ENCODE measurements at places on chromosomes 12 and 14.

- no peak for DNase-seq
These were observed 22.2 kb downstream of the ZNF664 start for GRCh38 chr12:123995023-123995748.

- DNase-seq = no peak
These were observed 28.3 kb downstream of the TTC5 start for GRCh38 chr14:20277409-20277808.

DNA sequence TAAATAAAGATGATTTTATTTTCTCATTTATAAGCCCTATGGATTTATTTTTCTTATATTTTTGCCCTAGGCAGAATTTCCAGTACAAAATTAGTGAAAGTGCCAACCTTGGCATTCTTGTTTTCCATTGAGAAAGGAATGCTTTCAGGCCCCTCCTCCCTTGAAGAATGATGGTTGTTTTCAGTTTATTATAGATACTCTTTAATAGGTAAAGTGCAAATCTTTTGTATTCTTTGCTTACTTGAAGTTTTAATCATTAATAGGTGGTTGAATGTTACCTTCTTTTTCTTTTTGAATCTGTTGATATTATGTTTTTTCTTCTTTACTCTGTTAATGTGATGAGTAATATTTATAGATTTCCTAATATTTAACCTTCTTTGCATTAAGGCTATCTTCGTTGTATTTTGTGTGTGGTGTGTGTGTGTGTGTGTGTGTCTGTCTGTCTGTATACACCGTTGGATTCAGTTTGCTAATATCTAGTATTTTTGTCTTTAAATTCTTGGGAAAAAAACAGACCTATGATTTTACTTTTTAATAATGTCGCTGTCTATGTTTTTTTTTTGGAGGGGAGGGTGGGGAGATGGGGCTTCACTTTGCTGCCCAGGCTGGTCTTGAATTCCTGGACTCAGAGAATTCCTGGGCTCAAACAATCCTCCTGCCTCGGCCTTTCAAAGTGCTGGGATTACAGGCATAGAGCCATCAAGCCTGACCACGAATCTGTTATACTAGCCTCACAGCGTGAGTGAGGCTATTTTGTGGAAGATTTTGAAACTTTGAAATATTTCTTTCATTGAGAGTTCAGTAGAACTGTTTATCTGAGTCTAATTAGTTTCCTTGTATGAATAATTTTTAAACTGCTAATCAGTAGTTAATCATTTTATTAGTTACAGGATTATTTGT, 13.5 kb downstream of the SRGAP1 start:
- DNase-seq = no peak

DNA sequence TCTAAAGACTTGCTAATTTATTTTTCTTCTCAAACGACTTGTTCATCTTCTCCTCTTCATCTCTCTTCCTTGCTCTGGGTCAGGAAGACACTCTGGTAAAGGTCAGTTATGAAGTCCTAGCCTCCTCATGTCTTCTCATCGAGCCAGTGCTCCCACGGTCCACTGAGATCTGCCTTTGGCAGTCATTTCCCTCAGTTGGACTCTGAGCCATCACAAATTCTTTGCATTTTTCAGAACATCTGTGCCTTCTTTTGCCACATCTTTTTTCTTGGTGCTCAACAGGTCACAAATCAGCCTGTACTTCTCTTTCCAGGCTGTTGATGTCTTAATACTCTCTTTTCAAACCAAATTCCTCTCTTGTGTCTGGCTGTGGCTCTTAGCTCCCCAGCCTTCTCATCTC, 49.7 kb downstream of the IGF1 start:
- no peak for DNase-seq

- DNase-seq = no peak
These were observed 7.5 kb downstream of the MMP17 start for GRCh38 chr12:131835616-131836171.

- no peak for DNase-seq
These were observed 3.9 kb downstream of the KDM2B start for GRCh38 chr12:121576851-121577391.

GRCh38 chr12:56801661-56802622, 38.8 kb downstream of the HSD17B6 start:
- DNase-seq = no peak

DNA sequence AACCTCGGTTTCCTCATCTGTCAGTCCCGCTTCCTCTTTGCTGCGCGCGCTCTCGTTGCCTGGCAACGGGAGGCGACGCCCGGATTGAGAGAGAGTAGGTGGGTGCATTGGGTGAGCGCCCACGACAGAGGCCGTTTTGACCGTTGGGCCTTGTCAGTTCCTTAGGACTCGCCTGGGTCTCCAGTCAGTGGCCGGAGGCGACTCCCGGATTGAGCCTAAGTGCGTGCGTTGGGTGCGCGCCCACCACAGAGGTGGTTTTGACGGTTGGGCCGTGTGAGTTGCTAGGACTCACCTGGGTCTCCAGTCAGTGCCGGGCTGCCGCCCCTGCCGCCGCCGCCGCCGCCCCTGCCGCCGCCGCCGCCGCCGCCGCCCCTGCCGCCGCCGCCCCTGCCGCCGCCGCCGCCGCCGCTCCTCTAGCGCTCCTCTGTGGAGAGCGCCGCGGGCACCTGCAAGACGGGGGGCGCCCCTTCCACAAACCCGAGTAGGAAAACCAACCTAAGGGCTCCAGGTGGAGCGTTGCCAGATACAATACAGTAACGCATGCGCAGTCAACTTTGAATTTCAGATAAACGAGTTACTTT, 37.2 kb downstream of the APOBEC1 start:
- DNase-seq = no peak

DNA sequence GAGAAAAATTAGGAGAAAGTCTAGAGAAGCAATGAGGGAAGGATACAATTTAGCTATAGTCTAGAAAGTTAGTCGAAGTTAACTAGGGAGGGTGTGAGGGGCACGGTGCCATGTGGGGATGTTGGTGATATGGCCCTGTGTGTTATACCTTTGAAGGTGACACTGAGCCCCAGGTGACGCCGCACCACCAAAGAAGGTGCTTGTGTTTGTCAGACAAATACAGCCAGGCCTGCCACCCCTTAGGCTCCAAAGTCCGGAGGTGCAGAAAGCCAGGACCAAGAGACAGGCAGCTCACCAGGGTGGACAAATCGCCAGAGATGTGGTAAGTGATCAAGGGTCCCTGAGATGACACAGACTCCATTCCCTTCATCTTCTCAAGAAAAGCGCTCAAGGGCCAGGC, 1.1 kb downstream of the C1S start:
- no peak for DNase-seq

DNA sequence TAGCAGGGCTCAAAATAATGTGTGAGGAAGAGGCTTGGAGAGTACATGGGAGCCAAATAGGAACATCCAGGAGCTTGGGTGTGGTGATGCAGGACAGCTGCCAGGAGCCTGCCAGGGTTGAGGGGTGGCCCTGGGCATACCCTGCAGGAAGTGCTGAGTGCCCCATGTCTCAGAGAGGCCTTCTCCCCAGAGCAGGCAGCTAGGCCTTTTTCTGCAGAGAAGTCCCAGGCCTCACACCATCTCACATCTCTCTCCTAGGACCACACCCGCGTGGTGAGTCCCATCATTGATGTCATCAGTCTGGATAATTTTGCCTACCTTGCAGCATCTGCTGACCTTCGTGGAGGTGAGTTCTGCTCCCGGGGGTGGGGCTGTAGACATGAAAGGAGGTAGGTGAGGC, 66.9 kb downstream of the ERH start:
- DNase-seq = no peak

- DNase-seq = no peak
These were observed 194.0 kb upstream of the SLC16A7 start for GRCh38 chr12:59401862-59402261.

DNA sequence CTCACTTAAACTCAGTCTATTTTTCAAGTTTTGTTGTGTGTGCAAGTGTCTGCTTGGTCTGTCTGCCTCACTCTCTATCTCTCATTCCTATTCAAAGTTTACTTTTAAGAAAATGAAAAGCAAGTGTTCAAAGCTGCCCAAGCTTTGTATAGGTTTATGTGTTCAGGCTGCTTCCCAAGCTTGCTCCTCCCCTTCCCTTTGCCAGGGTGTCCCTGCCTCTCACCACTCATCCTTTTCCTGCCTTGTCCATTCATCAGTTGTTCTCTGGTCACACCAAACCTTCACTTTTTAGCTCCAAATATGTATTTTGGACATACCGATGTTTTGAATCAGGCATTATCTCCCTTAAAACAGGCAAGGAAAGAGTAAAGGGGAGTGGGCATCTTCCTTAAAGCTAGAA, 41.3 kb downstream of the STK38L start:
- no peak for DNase-seq

GRCh38 chr14:105193916-105194782, 13.0 kb upstream of the NUDT14 start:
- no peak for DNase-seq

- DNase-seq = peak; percentile 77
These were observed 1.0 kb upstream of the DDX23 start for GRCh38 chr12:48852734-48853688.

- DNase-seq = peak; percentile 35
These were observed 151.5 kb downstream of the PRKCH start for GRCh38 chr14:61472801-61473376.

DNA sequence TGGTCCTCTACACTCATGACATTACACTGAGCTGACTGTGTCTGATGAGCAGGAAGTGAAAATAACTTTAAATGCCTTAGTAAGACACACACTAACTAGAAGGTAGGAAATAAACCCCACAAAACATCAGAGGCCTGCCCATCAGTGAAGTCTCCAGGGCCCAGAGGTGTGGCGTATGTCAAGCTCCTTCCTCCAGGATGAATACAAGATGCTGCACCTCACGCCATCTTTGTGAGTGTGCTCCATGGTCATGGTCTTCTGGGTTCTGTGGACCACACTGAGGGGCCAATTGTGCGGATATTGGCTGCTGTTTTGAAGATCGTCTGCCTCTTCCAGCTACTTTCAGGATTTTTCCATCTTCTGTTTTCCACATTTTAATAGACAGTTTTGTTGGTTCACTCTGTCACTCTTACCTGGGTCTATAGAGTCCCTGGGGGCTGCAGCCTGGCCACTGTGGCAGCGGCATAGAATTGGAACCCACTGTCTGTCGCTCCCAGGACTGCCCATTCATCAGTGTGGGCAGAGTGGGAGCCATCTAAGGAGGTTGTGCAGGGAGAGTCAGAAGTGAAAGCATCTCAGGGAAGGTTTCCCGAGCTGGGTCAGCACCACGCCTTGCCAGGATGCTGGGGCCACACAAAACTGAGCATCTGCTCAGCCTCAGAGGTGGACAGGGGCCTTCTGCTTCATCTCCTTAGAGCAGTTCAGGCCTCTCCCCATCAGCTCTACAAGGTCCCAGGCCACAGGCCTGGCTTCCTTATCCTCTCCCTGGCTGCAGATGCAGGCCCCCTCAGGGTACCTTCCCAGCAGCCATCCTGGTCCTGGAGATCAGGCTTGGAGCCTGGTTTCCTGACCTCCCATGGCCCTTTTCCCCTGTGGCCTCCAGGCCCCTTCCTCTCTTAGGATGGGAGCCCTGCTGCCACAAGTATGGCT, 57.5 kb upstream of the C14orf180 start:
- DNase-seq = no peak

GRCh38 chr12:6069437-6070093, 54.9 kb downstream of the VWF start:
- no peak for DNase-seq

GRCh38 chr12:55743406-55744339, 751 bp downstream of the GDF11 start:
- peak; percentile 26 for DNase-seq

DNA sequence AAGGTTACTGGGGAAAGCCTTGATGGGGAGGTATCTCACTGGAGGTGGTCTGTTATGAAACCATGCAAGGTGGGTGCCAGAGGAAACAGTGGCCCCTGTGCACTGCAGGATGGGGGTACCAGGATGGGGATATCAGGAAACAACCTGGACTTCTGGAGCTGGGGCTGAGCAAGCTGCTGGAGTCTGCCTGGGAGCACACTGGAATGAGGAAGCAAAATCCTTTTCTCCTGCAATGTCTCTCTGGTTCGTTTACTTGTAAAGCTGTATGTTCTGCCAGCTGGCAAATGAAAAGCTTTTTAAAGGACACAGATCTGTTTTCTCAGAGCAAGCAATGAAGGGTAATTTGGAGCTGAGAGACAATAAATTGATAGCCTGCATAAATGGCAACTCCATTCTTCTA, 23.2 kb upstream of the SERPINA1 start:
- no peak for DNase-seq

DNA sequence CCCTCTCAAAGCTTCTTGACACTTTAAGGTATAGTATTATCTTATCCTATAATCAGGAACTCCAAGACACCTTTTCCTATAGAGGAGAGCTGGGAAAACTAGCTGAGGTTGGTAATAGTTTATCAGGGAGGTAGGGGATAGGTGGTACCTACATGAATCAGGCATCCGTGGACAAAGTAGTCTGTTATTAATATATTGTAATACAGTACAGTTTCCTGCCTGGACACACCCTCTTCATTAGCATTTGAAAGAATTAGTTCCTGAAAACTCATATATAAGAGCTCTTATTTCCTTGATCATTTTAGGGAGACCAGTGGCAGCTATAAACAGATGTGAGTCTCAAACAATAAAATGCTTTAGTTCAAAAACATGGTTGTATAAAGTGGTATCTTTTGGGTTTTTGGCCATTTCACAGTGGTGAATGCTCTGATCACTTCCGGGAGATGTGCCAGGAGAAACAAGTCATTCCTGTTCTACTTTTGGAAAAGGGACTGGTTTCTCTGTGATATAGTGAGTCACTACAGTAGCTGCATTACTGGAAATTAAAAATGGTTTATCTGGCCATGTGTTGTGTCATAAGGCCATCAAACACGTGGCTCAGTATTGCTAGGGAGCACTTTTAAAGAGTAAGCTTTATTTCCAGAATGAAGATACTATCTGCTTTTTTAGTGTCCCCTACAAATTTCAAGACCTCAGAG, 98.1 kb downstream of the KLRB1 start:
- DNase-seq = no peak

GRCh38 chr14:69572030-69572840, 2.4 kb downstream of the CCDC177 start:
- no peak for DNase-seq

- DNase-seq = no peak
These were observed 1.1 kb upstream of the SOAT2 start for GRCh38 chr12:53101931-53102781.

- DNase-seq = no peak
These were observed 38.9 kb downstream of the C14orf132 start for GRCh38 chr14:96077983-96078624.

- no peak for DNase-seq
These were observed 42.8 kb downstream of the SLC8B1 start for GRCh38 chr12:113292091-113292490.

DNA sequence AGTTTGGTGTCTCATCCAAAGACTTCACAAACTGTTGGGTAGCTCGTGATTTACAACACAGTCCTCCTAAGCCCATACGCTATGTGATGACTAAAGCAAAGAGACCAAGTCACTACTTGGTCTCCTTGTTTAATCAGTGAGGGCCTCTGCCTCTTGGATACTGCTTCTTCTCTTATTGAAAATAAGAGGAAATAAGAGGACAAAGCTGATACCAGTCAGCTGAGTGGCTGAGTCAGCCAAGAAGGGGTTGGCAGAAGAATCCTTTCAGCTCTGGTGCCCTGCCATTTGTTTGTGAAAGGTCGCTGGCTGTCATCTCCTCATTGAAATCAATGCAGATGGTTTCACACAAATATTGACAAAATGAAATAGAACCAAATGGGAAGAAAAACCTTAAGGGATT, 67.5 kb upstream of the SLC35F4 start:
- no peak for DNase-seq
